Breast epithelium (tissue), 4 donors: ENCODE measurements at places on chromosomes 13 and 19. TPM values are rescaled to one million over a fixed set of nuclear protein-coding genes. Genes with fewer than 3 reads are reported as not detected.

EXOC3L2 gene
- 0.64 TPM for total RNA-seq

GRCh38 chr13:61084988-61085387, 330.7 kb downstream of the PCDH20 start:
- DNase-seq = no peak

- DNase-seq = no peak
Observed at GRCh38 chr13:110371550-110372465, 64.7 kb downstream of the COL4A2 start.

- DNase-seq = no peak
Observed at GRCh38 chr13:82713687-82714405, 1168.4 kb downstream of the SLITRK1 start.

DNA sequence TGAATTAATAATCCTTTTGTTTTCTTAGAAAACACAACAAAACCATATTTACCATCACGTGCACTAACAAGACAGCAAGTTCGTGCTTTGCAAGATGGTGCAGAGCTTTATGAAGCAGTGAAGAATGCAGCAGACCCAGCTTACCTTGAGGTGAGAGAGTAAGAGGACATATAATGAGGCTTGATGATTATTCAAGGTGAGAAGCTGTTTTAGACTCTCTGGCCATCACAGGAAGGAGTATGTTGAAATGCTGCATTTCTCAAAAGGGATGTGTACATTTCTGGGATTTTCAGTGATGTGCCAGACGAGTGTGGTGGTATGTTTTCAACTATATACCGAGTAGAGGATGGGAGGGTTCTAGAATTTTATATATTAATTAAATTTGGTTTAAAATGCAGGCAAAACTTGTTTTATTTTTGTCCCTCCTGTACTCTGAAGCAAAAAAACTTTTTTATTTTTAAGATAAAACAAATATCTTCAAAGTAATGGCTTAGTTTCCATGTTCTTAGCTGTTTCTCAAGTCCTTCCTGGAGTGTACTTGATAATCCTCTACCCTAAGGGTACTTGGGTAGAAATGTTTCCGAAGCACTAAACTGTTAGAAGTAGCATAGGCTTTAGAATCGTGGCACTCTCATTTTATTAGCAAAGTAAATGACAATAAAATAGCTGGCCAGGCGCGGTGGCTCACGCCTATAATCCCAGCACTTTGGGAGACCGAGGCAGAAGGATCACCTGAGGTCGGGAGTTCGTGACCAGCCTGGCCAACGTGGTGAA, 51.1 kb downstream of the N4BP2L1 start:
- no peak for DNase-seq
